ENCODE measurements at places on chromosomes 16 and 17. TPM values are rescaled to one million over a fixed set of nuclear protein-coding genes. Genes with fewer than 3 reads are reported as not detected.

DNA sequence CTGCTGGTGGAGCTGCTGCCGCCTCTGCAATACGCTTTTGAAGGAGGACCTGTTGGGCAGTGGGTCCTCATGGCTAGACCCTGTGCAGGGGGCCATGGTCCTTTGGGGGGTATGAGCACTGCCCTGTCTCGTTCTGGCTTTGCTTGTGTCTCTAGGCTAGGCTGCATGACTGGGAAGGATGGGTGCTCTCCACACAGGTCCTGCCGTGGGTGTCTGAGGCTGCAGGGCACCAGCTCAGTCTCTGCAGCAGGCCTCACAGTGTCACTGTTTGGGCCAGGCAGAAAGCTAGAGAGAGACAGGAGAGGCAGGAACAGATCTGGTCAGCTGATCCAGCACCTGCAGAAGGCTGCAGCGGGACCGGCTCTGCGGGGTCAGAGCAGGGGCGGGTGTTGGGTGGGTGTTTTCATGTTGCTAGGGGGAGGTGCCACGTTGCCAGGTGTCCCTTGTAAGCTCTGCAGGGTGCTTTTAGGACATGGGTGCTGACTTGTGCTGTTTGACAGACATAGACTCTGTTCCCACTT is 111.4 kb downstream of the SNX29 start:
- DNase-seq: no peak

- DNase-seq: peak; percentile 84
Observed at GRCh38 chr17:77427391-77427991, 286.7 kb downstream of the SEC14L1 start.

DNA sequence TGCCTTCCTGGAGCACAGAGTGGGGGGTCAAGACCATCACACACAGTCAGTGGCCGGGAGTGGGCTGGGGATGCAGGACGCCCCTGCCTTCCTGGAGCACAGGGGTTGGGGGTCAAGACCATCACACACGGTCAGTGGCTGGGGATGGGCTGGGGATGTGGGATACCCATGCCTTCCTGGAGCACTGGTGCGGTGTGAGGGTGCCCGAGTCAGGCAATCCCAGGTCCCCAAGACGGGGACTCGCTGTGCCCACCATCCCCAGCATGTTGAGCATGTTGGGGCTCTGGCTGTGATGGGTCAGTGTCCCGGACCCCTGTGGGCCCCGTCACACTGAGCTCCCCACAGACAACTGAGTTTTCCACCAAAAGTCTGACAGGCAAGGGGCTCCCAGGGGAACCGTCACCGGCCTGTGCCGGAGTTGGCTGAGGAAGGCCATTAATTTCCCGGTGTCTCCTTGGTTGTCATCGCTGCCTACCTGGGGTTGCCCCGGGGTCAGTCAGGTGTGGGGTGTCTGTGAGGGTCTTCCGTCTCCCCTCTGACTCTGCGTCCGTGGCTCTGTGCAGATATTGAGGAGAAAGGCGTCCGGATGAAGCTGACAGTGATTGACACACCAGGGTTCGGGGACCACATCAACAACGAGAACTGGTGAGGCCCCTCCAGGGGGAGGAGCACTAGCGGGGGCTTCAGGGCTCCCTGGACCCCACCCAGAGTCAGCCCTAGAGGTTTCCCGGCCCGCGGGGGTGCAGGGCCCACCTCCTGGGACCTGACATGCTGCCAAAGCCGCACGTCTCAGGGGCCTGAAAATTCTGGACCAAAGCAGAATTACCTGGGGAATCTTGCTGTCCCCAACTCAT is 347.1 kb downstream of the SEC14L1 start:
- DNase-seq: no peak

- no peak for DNase-seq
Observed at GRCh38 chr16:72934636-72935403, 113.1 kb downstream of the ZFHX3 start.

- DNase-seq: peak; percentile 72
Observed at GRCh38 chr16:66580605-66581209, 1.4 kb downstream of the CMTM2 start.

GRCh38 chr16:58317608-58318152 is 22.9 kb upstream of the PRSS54 start:
- no peak for DNase-seq

DNA sequence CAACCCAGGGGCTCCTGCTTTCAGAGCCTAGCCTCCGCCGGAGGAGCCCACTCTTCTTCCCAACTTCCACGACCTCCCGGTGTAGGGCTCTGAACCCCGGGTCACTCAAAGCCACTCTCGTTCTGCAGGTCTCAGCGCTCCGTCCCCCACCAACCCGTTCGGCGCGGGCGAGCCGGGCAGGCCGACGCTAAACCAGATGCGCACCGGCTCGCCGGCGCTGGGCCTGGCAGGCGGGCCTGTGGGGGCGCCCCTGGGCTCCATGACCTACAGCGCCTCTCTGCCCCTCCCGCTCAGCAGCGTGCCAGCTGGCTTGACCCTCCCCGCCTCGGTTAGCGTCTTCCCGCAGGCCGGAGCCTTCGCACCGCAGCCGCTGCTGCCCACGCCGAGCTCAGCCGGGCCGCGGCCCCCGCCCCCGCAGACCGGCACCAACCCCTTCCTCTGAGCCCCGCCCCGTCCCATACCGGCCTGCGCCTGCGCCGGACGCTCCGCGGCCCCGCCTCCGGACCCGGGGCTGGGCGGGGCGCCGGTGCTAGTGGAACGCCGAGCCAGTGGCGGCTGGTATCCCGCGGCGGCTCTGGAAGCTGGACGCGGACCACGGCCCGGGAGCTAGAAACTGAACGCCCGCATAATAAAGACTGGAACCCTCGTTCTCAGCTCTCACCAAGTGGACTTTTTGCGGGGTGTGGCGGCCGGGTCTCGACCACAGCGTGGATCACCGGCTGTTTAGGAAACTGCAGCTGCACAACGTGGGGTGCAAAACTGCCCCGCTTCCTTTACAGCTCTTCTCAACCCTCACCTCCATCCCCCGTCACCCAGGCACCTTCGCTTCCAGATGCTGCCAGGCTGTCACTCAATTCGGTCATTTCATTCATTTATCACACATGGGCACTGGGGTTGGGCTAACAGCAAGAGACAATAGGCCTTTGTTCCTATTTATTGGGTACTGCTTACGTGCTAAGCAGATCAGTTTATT is 5.0 kb upstream of the SPATA20 start:
- DNase-seq: peak; percentile 55

DNA sequence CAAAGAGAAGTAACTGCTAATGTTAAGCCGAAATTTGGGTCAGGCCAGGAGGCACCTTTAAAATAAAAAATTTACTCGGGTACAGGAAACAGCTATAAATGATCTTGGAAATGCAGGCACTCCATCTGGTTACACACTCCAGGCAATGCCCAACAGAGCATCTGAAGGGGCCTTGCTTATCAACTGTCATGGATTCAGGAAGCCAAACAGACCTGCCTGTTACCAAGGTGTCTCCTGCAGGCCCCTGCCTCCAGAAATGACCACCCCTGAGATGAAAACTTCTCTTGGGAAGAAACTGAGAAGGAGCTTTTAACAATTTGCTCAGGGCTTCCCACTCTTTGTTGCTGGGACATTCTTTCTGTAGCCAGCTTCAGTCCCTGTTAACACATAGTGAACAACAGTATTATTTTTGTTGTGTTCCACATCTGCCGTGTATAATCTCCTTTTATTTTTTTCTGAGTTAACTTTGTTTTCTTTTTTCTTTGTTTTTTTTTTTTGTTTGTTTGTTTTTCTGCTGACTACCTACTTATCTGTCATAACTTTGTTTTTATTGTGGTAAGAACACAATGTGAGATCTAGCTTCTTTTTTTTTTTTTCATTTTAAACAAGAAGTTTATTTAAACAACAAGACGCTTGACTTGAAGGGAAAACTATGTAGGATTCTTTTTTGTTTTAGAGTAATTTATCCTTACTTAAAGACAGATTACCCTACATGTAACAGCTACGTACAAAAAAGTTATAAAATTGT is 18.7 kb upstream of the ATP5MC1 start:
- DNase-seq: no peak

DNA sequence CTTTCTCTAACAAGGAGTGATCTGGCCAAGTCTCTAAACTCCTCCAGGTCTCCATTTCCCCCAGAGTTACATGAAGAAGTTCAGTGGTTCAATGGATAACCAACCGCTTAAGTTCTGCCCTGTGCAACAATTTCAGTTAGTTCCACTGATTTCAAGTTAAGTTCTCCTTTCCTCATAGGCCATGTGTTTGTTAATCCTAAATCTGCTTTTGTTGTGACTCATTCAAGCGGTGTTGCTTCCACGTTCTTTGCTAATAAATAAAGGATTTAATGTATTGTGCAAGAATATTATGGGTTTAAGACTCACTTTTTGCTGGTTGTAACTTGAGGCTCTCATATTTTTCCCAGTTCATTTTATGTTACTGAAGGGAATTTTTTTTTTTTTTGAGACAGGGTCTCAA is 36.3 kb downstream of the GNA13 start:
- peak; percentile 77 for DNase-seq

- DNase-seq: no peak
Observed at GRCh38 chr17:80992077-80992947, 671 bp downstream of the CHMP6 start.

DNA sequence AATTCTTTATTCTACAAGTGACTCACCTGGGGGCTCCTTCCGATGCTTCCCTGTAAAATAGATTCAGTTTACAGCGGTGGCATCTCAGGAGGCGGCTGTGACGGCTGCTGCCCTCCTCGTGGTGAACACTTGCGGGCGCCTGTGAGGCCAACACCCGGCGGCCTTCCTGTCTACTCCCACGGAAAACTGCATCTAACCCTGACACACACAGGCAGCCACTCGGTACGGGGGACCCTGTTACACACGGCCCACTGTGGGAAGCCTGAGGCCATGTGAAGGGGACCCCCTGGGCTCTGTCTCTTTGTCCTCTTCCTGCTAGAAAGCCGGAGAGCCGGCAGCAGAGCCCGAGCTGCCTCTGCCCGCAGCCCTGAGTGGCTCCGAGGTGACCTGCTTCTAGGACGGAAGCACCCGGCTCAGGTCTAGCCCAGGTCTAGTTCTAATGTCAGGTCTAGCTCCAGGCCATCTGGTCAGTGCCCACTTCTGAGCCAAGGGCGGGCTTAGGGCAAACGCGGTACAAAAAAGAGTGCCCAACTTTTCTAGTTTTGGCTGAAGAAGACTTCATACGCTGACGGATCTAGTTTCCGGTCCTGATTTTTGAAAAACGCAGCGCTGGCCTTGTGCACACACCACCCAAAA is 159.4 kb downstream of the ENGASE start:
- no peak for DNase-seq

GRCh38 chr17:29874931-29875596 is 55.0 kb downstream of the SSH2 start:
- no peak for DNase-seq

- peak; percentile 18 for DNase-seq
Observed at GRCh38 chr17:76612977-76613851, 27.6 kb upstream of the ST6GALNAC2 start.

GRCh38 chr17:67999291-67999911 is 3.1 kb upstream of the C17orf58 start:
- DNase-seq: peak; percentile 27

GRCh38 chr16:87196661-87197060 is 120.5 kb downstream of the C16orf95 start:
- no peak for DNase-seq

GRCh38 chr16:83727751-83728352 is 79.9 kb upstream of the HSBP1 start:
- no peak for DNase-seq

DNA sequence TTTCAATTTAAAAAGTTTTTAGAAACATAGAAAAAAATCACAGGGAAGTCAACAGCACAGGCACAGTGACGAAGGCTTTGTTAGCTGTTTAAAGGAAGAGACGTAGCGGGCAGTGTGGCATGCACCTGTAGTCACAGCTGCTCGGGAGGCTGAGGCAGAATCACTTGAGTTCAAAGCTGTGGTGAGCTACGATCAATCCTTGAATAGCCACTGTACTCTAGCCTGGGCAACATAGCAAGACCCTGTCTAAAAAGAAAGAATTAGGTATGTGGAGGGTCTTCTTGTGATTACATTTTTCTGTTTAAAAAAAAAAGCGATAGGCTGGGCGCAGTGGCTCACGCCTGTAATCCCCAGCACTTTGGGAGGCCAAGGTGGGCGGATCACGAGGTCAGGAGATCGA is 50.1 kb downstream of the FOXK2 start:
- no peak for DNase-seq

- DNase-seq: no peak
Observed at GRCh38 chr17:8332688-8333087, 7.0 kb upstream of the ODF4 start.

DNA sequence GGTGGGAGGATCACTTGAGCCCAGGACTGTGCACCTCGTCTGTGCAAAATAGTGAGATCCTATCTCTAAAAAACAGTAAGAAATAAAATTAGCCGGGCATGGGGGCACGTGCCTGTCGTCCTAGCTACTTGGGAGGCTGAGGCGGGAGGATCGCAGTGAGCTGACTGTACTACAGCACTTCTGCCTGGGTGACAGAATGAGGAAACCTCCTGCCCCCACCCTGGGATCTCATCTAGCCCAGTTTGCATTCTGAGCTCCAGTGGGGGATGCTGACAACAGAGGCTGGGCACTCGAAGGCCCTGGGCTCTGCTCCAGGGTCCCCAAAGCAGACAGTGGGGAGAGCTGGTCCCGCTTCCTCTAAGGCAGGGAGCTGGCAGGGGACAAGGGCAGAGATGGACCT is 7.1 kb downstream of the NAGPA start:
- no peak for DNase-seq

DNA sequence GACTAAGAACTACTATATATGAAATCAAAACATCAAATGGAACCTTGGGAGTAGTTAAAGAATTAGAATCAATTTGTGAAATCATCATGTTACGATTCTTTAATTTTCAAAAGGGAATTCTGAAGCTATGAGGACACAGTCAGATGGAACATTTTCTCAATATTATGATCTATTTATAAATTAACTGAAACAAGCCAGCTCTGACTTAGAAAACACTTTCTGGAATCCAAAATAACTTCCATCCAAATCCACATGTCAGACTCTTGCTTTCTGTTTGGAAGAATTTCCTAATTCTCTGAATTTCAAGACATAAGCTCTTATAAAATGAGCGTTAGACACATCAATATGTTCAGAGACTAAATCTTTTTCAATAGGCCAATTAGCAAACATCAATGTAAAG is 737.7 kb upstream of the SOX9 start:
- DNase-seq: no peak

Gene RGS11
- total RNA-seq: 2.6 TPM

Gene TUBG2
- 17.0 TPM for total RNA-seq

Gene C16orf54
- total RNA-seq: not detected

Gene PRR15L
- not detected for total RNA-seq

Gene APOH
- not detected for total RNA-seq

Gene CCL8
- total RNA-seq: not detected

Gene GAST
- not detected for total RNA-seq

Gene RHBDL3
- total RNA-seq: 0.09 TPM

Gene CHST6
- total RNA-seq: 0.12 TPM

All from HFFc6 (cell line).